Activated CD4-positive, alpha-beta T cell treated with anti-CD3 and anti-CD28 coated beads, Interleukin-2, amount 50 U/mL, for 24 hours (primary cell): ENCODE measurements at places on chromosomes 3 and 15.

DNA sequence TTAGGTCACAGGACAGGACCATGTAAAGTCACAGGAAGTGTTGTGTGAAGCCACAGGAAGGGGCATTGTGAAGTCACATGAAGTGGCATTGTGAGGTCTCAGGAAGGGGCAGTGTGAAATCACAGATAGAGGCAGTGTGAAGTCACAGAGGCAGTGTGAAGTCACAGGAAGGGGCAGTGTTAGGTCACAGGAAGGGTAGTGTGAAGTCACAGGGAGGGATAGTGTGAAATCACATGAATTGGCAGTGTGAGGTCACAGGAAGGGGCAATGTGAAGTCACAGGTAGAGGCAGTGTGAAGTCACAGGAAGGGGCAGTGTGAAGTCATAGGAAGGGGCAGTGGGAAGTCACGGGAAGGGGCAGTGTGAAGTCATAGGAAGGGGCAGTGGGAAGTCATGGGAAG is 37.9 kb downstream of the GASK1A start:
- no peak for DNase-seq

- no peak for DNase-seq
These were observed 426.1 kb upstream of the THBS1 start for GRCh38 chr15:39154776-39155175.

DNA sequence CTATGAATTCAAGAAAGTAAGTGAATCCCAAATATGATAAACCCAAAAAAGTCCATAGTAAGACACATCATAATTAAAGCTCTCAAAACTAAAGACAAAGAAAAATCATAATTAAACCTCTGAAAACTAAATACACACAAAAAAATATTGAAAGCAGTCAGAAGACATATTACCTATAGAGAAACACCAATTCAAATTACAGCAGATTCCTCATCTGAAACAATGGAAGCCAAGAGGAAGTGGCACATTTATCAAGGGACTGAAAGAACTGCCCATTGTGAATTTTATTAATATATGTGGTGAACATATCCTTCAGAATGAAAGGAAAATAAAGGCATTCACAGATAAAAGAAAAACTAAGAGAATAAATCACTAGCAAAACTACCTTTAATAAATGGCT is 128.2 kb downstream of the SCAPER start:
- DNase-seq = no peak

GRCh38 chr3:25555695-25556437 is 108.8 kb downstream of the TOP2B start:
- no peak for DNase-seq

DNA sequence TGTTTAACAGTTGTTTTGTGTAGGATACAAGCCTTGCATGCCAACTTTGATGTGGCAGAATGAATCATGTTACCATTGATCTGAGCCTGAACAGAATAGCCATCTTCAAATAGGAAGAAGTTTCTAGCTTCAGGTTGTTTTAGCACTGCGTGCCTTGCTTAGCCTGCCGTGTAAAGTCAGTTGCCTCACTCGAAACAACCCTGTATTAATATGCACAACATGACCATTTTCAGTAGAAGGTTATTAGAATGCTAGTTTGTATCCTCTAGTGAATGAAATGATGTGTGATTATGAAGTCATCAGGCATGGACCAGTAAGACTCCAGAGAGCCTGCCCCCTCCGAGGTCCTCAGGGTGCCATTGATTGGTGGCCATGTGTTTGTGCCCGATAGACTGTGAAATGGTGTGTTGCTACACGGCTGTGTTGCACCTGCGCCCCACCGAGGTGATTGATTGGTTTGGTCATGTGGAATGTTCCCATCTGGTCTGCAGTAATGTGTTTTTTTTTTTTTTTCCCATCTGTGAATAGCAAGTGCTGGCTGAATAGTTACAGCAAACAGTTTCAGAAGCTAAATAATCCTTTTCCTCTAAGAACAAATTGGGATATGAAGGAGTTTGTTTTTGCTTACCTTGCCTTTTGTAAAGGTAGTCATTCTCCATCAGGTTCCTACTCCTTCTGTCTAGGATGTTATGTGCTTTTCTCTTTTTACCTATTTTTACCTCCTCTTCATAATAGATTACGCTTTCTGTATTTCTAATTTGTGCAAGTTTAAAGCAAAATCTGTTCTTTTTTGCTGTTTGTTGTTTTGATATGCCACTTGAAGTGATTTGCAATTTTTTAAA is 214.9 kb downstream of the TCF12 start:
- no peak for DNase-seq

DNA sequence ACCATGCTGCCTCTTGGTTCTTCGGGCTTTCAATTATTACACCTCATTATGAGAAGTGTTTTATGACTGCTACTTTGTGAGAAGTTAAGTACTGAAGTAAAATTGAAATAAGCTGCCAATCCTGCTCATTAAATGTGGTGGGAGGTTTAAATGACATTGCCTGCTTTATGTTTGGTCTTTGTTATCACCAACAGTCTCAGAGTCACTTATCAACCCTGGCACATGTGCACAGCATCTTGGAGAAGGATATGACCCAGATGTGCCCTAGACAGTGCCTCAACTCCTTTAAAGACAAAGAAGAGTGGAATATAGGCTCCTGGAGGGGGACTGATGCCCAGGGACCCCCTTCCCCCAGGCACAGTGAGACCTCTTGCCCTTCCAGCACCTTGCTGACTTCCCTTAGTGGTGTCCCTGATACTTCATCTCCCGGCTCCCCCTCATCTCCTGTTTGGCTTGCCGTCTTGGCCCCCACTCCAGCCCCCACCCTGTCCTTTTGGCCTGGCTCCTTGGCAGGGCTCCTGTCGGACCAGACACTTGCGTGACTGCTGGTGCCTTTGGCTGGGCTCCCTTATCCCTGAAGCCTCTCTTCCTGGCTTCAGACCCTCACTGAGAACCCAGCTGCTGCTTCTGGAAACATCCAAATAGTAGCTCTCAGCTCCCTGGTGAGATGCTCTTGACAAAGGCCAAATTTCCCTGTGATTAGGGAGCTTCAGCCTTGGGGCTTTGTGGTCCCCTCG is 39.8 kb downstream of the ARHGAP31 start:
- DNase-seq = no peak

- DNase-seq = no peak
These were observed 51.5 kb downstream of the GABRB3 start for GRCh38 chr15:26721232-26721967.

GRCh38 chr3:81352867-81353266 is 408.6 kb downstream of the GBE1 start:
- no peak for DNase-seq

DNA sequence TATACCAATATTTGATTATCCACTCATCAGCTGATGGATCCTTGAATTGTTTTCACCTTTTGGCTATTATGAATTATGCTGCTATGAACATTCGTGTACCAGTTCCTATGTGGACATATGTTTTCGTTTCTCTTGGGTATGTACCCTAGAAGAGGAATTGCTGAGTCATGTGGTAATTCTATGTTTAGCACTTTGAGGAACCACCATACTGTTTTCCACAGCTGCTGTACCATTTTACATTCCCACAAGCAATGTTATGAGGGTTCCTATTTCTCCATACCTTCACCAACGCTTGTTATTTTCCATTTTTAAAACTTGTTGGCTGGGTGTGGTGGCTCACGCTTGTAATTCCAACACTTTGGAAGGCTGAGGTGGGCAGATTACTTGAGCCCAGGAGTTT is 62.9 kb downstream of the RPLP1 start:
- no peak for DNase-seq

- no peak for DNase-seq
These were observed 84.7 kb downstream of the FGF12 start for GRCh38 chr3:192642651-192643050.

- DNase-seq = no peak
These were observed 212.6 kb upstream of the PLSCR5 start for GRCh38 chr3:146817704-146818103.

DNA sequence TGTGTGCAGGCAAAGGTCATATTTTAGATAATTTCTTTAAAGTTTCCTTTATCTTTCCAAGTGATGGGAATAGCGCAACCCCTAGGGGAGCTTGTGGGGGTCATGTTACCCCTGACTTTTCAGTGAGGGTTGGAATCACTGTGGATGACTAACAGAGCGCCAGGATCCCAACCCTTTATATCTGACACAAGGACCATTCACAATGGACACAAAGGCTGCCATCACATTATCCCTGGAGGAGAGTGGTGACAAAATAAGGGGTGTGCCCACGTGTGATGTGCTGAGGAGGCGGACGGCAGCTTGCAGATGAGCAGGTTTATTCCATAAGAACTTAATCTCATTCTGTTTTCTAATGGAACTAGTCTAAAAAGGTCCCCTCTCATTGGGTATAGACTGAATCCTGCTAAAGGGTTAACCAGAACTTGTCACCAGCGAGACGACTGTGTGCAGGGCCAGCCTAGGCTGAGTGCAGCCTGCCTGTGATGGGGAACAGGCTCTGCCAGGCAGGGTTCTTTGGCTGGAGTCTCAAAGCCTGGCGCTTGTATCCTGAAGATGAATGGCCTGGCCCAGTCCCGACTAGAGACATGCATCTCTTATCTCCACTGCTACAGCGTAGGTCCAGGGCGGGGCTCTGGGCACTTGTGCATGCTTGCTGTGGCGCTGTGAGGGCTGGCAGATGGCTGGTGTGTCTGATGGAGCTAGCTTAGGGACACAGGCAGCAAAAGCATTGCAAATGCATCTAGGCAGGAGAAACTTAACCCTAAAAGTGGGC is 50.2 kb downstream of the CHDH start:
- no peak for DNase-seq

DNA sequence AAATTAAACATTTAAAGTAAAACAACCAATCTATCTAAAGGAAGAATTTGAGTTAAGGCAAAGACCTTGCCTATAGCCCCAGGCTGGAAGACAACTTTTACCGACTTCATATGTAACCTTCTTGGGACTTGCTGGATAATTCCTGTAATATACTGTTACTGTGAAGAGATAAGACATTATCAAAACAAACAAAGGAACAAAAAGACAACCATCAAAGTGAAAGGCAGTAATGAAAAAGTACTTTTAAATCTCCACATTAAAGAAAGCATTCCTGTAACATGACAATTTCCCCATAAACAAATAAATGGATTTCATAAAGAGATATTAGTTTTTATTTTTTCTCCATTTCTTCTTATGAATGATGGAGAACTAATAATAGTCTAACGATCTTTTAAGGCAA is 2.4 kb downstream of the CMTM6 start:
- no peak for DNase-seq

GRCh38 chr3:6260551-6261191 is 600.2 kb upstream of the GRM7 start:
- DNase-seq = no peak

- DNase-seq = no peak
These were observed 72.3 kb downstream of the LMLN start for GRCh38 chr3:198032039-198032936.

GRCh38 chr15:85047271-85047948 is 65.8 kb downstream of the PDE8A start:
- no peak for DNase-seq

DNA sequence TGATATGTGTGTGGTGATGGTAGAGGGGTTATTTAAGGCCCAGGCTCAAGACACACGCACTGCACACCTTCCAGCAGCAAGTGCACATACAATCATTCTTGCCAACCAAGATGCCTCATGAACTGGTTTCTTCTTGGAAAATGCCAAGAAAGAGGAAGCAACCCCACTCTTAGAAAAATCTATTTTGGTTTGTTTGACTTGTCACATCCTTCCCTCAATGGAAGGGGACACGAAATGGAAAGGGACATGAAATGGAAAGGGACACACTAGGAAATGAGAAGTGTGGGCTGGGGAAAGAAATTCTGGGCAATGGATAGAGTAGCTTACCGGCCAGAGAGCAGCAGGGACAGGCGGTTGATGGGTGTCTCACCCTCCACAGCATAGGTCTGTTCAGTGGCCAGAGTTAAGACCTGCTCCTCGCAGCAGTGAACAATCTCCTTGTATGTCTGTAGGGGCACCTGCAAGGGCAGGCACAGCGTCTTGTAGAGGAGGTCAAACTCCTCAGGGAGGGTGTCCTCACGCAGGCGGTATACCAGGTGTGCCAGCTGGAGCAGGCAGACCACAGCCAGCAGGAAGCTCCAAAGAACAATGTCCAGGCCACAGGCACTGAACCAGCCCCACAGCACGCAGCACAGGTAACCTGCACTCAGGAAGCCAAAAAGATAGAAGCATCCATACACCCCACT is 640 bp downstream of the POPDC2 start:
- DNase-seq = no peak

- no peak for DNase-seq
These were observed 919 bp downstream of the IDH2 start for GRCh38 chr15:90101130-90101968.

DNA sequence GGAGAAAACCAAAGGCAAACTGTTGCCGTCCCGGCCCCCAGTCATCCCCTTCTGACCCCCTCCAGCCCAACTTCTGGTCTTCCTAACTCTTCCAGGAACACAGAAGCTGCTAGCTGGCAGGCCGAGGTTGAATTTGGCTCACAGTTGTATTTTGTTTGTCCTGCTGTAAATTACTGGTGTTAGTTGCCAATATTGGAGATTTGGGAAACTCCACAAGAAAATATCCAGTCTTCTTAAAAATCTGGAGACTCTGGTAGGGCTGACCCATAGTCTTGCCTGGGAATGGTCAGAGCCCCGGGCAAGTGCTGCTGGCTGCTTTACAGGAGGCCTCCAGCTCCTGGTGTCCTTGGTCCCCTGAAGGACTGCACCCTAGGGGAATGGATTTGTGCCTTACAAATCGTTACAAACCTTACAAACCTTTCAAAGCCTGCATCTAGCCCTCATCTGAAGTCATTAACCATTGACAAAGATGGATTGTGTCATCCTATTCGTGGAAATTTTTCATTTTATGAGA is 112.0 kb upstream of the MCTP2 start:
- DNase-seq = no peak

GRCh38 chr15:26439681-26440080 is 333.2 kb downstream of the GABRB3 start:
- no peak for DNase-seq

- no peak for DNase-seq
These were observed 68.7 kb downstream of the SLTM start for GRCh38 chr15:58864602-58865424.

DNA sequence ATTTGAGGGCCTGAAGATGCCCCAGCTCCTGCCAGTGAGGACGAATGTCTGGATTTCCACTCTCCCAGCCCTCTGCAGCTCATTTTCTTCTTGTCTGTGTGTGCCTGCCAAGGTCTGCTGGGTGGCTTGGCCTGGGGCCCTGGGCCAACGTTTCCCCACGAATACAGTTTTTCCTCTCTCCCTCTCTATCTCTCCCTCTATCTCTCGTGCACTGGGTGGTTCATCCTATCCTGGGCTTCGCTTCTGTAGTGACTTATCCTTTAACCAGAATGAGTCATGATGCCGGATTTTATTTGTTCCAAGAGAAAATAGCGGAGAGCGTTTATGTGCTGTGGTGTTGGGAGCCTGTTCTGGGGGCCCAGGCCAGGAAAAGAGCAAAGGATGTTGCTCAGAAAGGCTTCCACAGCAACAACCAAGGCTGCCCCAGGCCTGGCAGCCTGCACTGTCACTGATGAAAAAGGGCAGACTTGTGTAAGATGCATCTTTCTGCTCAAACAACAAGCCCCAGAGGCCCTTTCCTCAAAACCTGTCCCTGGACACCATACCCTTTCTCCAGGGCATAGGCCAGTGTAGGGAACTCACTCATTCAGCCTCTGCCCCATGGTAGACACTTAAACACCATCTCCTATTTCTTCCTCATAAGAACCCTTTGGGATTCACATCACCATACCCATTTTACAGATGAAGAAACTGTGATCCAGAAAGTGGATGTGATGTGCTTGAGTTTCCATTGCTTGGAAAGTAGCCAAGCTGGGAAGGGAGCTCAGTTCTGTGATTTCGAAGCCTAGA is 47.3 kb downstream of the ITGA11 start:
- no peak for DNase-seq
